Activated naive CD8-positive, alpha-beta T cell treated with anti-CD3 and anti-CD28 coated beads, Interleukin-2, amount 50 U/mL, for 16 hours (primary cell): ENCODE measurements at places on chromosomes 12 and 14.

DNA sequence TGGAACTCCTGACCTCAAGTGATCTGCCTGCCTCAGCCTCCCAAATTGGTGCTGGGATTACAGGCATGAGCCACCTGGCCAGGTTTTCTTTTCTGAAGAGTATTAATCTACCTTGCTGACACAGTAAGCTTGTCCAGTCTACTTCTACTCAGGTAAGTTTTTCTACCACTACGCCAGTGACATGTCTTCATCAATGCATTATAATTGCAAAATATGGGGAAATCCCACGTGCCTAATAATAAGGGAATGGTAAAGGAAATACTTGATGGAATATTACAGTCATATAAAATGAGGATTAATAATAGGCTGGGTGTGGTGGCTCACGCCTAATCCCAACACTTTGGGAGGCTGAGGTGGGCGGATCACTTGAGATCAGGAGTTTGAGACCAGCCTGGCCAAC, 62.3 kb downstream of the RAB35 start:
- no peak for DNase-seq

DNA sequence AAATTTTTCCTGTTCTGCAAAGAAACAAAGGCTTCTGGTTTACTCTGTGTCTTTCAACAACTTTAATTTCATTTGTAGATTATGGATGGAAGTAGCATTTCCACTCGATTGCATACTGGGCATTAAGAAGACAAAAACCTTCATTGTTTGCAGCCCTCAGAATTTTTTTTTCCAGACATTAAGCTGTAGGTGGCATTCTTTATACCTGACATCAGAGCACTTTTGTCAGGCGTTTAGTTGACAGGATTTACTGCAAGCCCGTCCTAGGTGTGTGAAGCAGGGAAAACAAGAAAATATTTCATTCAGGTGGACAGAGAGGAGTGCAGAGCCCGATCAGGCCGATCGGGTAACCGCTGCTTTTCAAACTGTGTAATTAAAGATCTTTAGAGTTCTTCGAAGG, 107.5 kb downstream of the TMEM260 start:
- DNase-seq: no peak

DNA sequence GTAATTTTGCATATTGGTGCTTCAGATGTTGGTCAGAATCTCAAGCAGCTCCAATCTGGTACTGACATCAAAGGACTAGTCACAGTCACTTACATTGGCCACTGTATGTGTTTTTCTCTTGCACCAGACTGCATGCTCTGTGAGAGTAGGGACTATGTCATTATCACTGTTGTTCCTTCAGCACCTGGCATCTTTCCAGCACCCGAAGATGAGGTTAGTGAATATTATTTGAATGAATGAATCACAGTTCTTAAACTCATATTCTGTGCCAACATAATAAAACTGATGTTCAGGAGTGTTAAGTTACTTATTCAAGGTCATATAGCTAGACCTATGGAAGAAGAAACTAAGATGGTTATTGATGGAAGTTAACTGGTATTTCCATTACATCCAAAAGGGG, 204.5 kb upstream of the TBX3 start:
- no peak for DNase-seq

- DNase-seq: no peak
Measured at GRCh38 chr14:73471582-73472184, 13.3 kb upstream of the NUMB start.

DNA sequence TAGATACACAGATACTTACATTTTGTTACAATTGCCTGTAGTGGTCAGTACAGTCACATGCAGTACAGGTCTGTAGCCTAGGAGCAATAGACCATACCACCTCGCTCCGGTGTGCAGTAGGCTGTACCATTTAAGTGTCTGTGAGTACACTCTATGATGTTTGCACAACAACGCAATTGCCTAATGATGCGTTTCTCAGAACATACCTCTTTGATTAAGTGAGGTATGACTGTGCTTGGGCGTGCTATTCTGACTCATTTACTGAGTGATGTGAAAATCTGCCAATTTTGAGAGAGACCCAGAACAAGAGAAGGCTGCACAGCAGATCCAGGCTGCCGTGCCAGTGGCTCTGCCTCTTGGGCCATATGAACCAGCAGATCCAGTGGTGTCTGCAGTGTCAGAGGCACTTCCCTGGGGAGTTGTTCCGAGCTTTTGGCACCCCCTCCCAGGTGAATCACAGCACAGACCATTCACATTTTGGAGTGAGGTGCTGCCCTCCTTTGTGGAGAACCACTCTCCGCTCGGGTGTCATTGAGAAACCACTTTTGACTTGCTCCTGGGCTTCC, 20.4 kb downstream of the DLK1 start:
- no peak for DNase-seq
